Effector CD8-positive, alpha-beta T cell (primary cell): ENCODE measurements at places on chromosomes 12 and 14.

DNA sequence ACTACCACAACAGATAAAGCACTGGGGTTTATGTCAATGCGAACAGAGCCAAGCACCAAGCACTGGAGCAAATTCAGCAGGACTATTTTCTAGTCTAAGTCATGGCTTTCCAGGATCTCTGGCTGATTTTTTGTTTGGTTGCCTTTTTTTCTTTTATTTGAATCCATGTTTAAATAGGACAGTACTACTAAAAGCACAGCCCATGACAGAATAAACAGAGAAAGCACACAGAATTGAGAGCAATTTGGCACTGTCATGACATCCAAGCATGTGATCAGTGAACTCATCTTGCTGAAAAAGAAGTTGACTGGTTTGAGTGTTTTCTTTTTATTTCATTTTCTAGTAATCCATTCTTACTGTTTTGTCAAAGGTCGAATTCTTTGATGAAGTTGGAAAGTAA, 23.1 kb upstream of the RERG start:
- DNase-seq: no peak

- no peak for DNase-seq
These were observed 34.0 kb downstream of the MNAT1 start for GRCh38 chr14:60768602-60769001.

DNA sequence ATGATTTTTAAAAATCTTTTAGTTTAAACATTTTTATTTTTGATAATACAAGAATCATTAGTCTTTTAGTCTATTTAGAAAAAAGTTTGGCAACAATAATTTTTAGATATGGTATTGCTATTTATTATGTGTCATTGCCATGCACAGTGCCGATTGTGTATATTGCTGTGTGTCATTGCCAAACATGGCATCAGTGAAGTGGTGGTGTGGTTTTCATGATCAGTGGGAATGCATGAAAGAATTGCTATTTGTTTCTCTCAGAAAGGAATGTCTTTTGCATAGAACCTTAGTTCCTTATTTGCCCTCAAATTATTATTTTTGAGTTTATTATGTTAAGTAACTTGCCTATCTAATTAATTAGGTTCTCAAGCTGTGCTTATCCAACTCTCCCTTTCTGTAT, 397.5 kb upstream of the PDE3A start:
- no peak for DNase-seq

- no peak for DNase-seq
These were observed 486.2 kb downstream of the NAV3 start for GRCh38 chr12:78316631-78317468.

- DNase-seq: no peak
These were observed 7.5 kb upstream of the RASSF9 start for GRCh38 chr12:85843606-85844310.

GRCh38 chr12:98509063-98509462, 6.3 kb upstream of the TMPO start:
- no peak for DNase-seq

- DNase-seq: no peak
These were observed 5.2 kb upstream of the C12orf56 start for GRCh38 chr12:64395739-64396138.

DNA sequence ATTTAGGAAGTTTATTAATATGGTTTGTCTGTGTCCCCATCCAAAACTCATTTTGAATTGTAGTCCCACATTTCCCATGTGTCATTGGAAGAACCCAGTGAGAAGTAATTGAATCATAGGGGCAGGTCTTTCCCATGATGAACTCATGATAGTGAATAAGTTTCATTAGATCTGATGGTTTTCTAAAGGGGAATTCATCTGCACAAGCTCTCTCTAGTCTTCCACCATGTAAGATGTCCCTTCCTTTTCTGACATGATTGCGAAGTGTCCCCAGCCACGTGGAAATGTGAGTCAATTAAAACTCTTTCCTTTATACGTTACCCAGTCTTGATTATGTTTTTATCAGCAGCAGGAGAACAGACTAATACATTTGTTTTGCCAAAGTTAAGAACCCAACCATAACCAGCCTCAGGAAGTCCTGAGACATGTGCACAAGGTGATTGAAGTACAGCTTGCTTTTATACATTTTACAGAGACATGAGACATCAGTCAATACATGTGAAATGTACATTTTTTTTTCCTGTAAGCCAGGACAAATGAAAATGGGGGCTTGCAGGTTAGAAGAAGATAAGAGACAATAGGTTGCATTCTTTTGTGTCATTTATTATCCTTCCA, 1136.7 kb downstream of the TMEM121 start:
- no peak for DNase-seq

DNA sequence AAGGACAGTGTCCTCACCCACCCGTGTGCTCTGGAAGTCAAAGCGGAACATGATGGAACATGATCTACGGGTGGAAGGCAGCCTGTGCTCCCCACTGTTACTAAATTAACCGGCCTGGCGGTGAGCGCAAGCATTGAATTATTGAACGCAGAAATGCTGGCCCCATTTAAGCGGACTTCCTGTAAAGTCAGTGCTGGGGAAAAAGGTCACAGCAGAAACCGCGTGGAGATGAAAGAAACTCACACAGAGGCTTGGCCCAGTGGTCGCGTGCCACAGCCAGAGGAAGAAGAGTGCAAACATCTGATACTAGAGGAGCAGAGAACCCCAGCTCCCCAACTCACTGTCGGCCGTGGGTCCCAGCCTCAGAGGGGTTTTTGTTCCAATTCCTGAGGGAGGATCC, 321.2 kb downstream of the ADGRD1 start:
- DNase-seq: no peak

DNA sequence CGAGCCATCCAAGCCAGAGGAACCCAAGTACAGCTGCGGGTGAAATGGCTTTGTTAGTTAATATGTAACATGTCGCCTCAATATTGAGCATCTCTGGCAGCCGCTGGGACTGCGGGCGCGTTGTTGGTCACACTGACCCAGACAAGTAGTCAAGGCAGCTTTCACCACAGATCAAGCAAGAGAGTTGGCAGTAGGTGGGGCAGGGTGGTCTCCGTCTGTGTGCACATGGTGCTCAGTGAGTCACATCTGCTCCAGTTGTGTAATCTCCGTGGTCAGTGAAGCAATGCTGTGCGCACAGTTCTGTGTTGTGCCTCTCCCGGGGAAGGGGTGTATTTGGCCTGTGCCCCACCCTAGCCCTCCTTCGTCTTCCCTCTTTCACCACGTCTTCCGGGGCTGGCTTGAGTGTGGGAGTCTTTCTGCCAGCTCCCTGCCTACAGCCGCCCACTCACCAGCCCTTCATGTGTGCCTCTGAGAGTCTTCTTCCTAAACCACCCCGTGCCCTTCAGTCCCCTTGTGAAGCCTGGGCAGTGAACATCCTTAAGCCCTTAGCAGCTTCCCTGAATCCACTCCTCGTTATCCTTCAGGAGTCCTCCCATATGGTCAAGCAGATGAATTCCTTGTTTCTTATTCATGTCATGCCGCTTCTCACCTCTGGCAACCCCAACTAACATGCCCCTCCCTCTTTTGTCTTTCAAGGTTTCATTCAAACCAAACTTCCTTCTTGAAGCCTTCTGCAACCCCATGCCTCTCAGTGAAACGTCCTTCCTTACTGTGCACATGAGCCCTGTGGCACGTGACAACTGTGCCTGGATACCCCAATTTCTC, 242.1 kb downstream of the CACNA1C start:
- DNase-seq: no peak

DNA sequence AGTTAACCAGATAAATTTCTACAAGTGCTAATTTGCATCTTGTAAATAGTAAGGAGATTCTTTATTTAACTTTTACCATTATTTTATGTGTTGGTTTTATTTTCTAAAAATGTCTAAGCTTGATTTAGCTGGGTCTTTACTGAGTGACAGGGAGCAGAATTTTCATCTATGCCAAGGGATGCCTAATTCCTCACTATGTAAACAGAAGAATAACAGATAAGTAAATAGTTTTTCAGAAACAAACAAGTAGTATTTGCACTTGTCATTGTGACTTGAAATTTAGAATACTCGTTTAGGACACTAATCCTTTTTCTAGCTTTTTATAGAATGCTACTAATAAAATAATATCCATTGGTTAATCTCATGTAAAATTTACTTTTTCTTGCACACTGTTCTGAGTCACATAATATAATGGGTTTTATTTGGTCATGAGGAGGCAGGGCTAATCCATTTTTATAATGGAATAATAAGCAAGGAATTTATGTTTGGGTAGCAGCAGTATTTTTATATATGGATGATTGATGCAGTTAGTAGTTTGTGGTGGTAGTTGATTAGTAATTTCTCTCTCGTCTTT, 746.5 kb downstream of the SLC6A15 start:
- DNase-seq: no peak

DNA sequence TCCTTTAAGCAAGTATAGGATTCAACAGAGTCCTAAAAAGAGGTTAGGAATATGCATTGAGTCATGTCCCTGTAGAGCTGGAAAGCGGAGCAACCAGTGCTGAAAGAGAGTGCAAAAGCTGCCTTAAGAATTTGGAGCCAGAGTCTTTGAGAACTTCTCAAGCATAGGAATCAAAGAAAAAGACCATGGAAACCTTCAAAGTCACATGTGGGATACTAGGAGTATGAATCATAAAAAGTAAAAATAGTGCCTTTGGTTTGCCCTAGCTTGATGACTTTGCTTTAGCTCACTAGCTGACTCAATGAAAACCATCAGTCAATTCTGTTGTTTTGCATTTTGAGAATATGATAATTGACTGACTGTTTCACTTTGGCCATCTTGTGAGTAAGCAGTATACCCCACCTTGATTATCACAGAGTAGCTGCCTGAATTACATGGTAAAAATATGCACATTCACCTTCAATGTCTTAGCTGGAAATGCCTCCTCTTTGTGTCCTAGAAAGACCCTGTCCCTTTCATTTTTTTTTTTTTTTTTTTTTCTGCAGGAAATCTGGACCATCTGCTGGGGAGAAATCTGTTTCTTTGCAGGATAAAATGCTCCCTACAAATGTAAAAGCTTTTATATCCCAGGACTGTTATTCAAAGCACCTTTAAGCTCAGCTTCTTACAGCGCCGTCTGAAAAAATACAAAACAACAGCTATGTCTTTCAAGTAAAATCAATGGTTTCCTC, 248.6 kb upstream of the KRR1 start:
- no peak for DNase-seq

DNA sequence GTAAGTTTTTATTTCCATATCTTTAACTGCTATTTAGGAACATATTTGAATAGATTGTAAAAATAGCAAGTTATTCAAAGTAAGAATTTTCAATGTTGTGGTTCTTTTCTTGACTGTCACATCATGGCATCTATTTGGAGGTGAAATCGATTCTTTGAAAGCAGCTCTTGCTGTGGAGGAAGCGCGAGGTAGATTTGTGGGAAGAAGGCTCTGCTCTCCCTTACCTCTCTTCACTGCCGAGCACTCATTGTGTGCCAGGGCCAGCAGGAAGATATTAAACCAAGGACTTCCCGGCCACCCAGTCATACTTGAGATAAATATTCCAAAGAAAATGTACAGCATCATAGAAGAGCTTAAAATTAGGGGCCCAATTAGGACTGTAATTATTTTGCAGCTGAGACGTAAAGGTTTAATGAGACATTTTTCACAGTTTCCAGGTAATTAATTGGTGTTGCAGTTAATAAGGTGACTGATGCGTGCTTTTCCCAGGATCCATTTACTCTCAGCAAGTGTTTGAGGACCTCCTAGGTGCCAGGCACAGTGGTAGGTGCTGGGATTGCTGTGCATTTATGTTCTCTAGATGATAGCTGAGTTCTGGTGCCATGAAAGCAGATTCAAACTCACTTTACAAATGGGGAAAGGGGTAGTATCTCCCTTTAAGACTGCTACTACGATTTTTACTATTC, 89.2 kb upstream of the DYNC1H1 start:
- DNase-seq: no peak

DNA sequence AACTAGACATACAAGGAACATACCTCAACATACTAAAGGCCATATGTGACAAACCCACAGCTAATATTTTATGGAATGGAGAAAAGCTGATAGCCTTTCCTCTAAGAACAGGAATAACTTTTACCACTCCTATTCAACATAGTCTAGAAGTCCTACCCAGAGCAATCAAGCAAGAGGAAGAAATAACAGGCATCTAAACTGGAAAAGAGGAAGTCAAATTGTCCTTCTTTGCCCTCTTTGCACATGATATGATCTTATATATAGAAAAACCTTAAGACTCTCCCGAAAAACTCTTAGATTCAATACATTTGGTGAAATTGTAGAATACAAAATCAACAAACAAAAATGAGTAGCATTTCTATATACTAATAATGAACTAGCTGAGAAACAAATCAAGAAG, 110.0 kb downstream of the ATP23 start:
- DNase-seq: no peak

DNA sequence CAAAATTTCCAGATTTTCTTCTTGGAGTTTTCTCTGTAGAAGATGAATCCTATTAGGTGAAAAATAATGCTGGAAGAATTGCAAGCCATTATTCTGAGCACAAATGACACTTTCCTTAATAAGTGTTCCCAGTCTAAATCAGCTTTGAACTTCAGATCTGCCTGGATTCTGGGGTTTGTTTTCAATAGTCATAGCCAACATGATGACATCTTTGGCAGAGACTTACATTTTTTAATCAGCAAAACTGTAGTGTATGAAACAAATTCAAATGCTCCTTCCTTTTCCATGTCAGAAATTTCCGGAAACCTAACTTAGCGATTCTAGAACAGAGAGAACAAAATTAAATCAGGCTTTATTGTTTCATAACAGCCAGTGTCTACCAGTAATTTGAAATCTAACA, 88.5 kb downstream of the TSPAN8 start:
- DNase-seq: no peak

GRCh38 chr12:64983771-64984278, 137.3 kb downstream of the WIF1 start:
- no peak for DNase-seq

DNA sequence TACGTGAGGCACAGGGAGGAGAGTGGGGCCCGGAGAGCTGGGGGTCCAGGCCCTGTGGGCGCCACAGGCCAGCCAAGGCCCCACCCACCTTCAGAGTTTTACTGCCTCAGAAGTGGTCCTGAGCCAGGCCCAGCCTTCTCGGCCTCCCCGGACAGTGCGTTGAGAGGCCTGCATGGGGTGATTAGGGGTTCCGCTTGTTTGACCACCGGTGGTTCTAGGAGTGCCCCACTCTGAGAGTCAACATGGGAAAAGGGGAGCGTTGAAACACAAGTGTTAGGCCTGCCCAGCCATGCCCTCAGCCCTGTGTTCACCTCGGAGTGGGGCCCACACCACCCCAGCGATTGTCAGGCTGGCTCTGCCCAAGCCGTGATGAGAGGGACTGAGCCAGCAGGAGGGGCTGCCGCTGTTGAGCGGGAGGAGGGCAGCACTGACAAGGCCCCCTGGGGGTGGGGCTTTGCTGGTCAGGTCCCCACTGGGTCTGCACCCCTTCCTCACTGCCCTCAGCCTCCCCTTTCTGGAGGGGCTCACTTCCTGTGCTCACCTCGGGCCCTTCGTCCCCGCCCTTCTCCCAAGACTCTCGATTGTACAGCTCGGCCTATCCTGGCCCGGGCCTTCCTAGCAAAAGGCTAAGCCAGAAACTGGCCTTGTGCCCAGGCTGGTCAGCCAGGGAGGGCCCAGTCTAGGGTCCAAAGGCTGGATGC, 4.8 kb downstream of the CKB start:
- no peak for DNase-seq
